ENCODE measurements at places on chromosomes 7 and 10. TPM values are rescaled to one million over a fixed set of nuclear protein-coding genes. Genes with fewer than 3 reads are reported as not detected.

CCL26 gene
- 7.8 TPM for total RNA-seq

FAM13C gene
- total RNA-seq = 0.28 TPM

HTR5A gene
- not detected for total RNA-seq

OPALIN gene
- total RNA-seq = not detected

ASB10 gene
- total RNA-seq = not detected

SPDYE1 gene
- not detected for total RNA-seq

PLXNA4 gene
- total RNA-seq = 1.5 TPM

AKAP9 gene
- 13.3 TPM for total RNA-seq

FAM221A gene
- total RNA-seq = 1.6 TPM

SPAM1 gene
- not detected for total RNA-seq

C1GALT1 gene
- total RNA-seq = 30.5 TPM

TMUB1 gene
- 34.7 TPM for total RNA-seq

CYTH3 gene
- total RNA-seq = 23.9 TPM

ARID5B gene
- total RNA-seq = 2.8 TPM
